ENCODE measurements at places on chromosomes 2 and 18.

GRCh38 chr2:190110131-190110530 is 47.6 kb upstream of the MSTN start:
- no peak for DNase-seq

- DNase-seq, result no peak
Observed at GRCh38 chr2:225465827-225466226, 66.3 kb downstream of the NYAP2 start.

- DNase-seq, result no peak
Observed at GRCh38 chr2:69010437-69011194, 2.4 kb upstream of the ANTXR1 start.

GRCh38 chr2:98295721-98296414 is 50.4 kb upstream of the CNGA3 start:
- DNase-seq, result no peak

DNA sequence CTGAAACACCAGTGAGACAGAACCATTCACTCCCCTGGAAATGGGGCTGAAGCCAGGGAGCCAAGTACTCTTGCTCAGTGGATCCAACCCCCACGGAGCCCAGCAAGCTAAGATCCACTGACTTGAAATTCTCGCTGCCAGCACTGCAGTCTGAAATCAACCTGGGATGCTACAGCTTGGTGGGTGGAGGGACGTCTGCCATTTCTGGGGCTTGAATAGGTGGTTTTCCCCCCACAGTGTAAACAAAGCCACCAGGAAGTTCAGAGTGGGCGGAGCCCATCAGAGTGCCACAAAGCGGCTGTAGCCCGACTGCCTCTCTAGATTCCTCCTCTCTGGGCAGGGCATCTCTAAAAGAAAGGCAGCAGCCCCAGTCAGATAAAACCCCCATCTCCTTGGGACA is 292.8 kb downstream of the LNPK start:
- no peak for DNase-seq

DNA sequence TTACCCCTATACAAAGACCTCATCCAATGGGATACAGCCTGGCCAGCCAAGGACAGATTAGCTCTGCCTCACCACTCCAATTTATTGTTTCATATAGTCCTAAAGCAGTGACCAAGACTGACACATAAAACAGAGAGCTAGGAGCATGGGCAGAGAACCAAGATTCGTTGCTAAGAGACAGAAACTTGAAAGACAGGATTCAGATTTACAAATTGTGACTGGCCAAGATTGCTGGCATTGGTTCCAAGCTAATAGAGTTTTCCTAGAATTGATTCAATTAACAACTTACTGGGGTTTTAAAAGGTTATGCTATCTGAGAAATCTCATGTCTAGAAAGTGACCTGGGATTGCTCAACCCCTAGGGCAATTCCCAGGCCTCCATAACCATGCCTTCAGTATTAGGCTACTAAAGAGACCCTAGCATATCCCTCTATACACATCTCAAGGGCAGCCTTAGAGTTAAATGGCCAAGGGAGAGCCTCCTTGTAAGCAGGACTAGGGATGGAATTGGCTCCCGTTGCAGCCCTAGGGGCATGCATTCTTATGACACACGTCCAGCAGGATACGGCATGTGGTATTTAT is 75.6 kb downstream of the ICOS start:
- DNase-seq, result no peak

- no peak for DNase-seq
Observed at GRCh38 chr2:42754776-42755140, 9.2 kb downstream of the OXER1 start.

DNA sequence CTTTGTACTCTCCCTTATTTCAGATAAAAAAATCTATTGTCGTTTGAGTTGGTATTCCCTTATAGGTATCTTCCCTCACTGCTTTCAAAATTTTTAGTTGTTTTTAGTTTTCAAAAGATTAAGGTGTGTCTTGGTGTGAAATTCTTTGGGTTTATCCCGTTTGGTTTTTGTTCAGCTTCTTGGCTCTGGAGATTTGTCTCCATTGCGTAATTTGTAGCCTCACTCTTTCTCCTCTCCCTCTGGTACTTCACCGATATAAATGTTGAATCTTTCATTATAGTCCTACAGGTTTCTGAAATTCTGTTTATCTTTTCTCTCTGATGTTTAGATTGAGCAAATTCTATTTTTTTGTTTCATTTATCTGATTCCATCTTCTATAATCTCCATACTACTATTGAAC is 113.8 kb upstream of the HS6ST1 start:
- DNase-seq, result no peak

- no peak for DNase-seq
Observed at GRCh38 chr2:235131334-235132305, 179.8 kb downstream of the SH3BP4 start.

- DNase-seq, result no peak
Observed at GRCh38 chr2:11616851-11617415, 53.1 kb downstream of the NTSR2 start.

DNA sequence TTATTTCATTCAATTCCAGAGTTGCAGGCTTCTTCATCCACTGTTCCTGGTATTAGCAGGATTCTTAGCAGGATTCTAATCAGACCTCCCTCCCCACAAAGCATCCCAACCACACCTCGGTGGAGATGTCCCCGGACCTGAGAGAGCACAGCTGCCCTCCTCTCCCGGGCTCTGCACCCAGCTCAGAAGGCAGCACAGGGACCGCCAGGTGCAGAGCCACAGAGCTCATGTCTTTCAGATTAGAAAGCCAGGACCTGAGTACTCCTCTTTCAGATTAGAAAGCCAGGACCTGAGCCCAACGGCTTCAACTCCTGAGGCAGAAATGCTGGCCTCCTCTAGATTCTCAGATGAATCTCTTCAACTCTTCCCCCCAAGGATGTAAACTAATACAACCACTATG is 152.3 kb downstream of the MYO5B start:
- DNase-seq, result no peak

- no peak for DNase-seq
Observed at GRCh38 chr18:48139431-48140347, 209.2 kb upstream of the SMAD2 start.

- DNase-seq, result no peak
Observed at GRCh38 chr2:138115666-138116065, 151.4 kb downstream of the HNMT start.

- DNase-seq, result no peak
Observed at GRCh38 chr2:113276761-113277425, 1.8 kb downstream of the PAX8 start.

GRCh38 chr2:196696423-196697079 is 57.0 kb downstream of the CCDC150 start:
- no peak for DNase-seq

DNA sequence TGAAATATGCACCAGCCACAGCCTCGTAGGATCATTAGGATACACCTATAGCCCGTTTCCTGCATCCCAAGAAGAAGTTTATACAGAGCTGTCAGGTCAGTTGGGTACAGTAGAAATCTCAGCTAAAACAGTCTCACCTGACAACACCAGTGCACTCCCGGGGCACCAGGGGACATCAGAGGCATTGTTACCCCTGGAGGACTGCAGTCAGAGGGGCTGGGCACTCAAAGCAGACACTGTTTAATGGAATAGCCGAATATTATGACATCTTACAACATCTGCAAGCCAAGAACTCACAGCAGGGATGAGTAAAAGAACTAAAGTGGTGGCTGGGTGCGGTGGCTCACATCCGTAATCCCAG is 93.0 kb upstream of the ID2 start:
- DNase-seq, result no peak

GRCh38 chr2:15334644-15335326 is 226.3 kb downstream of the NBAS start:
- DNase-seq, result no peak

DNA sequence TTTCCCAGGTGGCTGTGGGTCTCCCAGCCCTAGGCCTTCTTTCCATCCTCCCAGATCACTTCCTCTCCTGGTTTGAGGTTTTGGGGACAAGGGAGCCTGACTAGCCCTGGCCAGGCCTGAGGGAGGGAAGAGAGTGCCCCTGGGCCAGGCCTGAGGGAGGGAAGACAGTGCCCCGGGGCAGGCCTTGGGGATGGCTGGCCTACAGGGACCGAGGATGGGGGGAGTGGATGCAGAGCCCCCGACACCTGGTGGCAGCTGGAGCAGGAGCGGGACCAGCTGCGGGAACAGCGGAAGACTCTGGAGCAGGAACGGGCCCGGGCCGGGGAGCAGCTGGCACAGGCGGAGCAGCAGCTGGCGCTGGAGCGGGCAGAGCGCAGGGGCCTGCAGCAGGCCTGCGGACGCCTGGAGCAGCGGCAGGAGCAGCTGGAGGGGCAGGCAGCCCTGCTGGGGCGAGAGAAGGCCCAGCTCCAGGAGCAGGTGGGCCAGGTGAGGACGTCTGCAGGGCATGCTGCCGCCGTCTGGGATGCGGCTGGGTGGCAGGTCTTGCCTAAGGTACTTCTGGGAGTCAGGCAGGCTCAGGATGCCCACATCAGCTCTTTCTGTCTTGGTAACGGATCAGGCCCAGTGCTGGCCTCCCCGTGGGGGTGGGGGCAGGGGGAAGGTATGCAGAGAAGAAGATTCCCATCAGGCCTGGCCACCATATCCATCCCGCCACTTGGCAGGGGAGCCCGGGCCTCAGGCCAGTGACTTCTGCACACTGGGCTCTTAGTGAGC is 29.2 kb downstream of the CROCC2 start:
- no peak for DNase-seq

DNA sequence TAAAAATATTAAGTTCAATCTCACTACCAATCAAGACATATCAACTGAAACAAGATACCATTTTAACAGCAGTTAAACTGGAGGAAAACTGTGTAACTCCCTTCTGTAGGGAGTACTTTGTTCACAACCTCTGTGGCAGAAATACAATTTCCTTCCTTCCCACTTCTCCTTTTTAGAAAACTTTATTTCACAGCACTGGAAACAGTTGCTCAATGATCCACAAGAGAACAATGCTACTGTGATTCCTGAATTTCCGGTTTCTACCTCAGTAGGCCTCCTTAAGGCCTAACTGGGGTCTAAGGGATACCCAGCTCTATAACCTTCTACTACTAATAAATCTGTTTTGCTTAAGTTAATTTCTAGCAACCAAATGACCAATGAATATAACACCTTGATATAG is 14.1 kb downstream of the TLK1 start:
- DNase-seq, result no peak

DNA sequence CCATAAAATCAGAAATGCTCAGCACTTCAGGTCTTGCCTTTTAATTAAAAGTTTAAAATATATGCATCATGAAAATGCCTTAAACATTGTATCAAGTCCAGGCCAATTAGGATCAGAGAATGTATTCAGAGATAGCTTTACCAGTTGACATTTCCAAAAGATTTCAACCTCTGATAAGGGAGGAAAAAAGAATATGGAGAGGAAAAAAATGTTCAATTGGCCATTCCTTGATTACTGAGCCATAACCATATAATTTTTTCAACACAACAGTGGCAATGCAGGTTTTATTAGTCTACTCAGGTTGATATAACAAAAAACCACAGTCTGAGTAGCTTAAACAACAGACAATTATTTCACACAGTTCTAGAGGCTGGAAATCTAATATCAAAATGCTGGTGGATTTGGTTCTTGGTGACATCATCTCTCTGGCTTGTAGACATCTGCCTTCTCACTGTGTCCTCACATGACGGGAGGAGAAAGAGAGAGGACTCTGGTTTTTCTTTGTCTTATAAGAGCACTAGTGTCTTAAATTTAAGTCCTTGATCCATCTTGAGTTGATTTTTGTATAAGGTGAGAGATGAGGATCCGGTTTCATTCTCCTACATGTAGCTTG is 111.9 kb downstream of the IRS1 start:
- no peak for DNase-seq

DNA sequence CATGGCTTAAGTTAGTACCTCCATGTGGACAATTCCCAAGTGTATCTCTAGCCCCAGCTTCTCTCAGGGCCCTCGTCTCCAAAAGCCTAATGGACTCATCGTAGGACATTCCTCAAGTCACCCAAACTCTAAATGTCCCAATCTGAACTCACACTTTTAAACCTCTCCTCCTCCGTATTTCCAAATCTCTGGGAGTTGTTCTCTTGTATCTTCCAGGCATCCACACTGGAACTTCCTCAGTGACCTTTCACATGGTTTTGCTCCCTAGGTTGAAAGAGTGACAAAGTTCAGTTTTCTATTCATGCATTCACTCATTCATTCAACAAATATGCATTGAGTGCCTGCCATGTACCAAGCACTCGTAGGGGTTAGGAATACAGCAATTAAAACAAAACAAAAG is 220.2 kb downstream of the ALPK2 start:
- no peak for DNase-seq

- no peak for DNase-seq
Observed at GRCh38 chr2:196172951-196173350, 1.6 kb upstream of the STK17B start.

- DNase-seq, result no peak
Observed at GRCh38 chr2:150142561-150142960, 344.9 kb downstream of the RND3 start.

GRCh38 chr2:529852-530251 is 147.4 kb downstream of the TMEM18 start:
- no peak for DNase-seq
